AG04450 (cell line): ENCODE measurements at places on chromosomes 5 and 9.
A peak's percentile ranks its signal among the peaks of the same experiment; 100 is the strongest.

DNA sequence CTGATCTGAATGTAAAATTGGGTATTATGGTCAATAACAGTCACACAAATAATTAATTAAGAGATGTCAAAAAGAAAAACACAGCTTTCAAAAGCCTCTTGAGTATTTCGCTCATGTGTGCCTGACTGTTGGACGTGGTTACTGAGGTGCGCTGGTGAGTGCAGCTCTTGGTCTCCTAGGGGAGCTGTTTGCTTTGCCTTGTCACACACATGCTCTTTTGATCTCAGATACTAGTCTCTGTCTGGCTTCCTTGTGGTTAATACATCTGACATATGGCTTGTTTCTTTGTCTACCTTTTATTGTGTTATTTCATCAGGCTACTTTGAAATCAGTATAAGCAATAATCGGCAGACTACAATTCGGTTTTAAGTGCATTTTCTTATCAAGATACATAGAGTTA is 51.5 kb downstream of the PCSK1 start:
- DNase-seq, result no peak

DNA sequence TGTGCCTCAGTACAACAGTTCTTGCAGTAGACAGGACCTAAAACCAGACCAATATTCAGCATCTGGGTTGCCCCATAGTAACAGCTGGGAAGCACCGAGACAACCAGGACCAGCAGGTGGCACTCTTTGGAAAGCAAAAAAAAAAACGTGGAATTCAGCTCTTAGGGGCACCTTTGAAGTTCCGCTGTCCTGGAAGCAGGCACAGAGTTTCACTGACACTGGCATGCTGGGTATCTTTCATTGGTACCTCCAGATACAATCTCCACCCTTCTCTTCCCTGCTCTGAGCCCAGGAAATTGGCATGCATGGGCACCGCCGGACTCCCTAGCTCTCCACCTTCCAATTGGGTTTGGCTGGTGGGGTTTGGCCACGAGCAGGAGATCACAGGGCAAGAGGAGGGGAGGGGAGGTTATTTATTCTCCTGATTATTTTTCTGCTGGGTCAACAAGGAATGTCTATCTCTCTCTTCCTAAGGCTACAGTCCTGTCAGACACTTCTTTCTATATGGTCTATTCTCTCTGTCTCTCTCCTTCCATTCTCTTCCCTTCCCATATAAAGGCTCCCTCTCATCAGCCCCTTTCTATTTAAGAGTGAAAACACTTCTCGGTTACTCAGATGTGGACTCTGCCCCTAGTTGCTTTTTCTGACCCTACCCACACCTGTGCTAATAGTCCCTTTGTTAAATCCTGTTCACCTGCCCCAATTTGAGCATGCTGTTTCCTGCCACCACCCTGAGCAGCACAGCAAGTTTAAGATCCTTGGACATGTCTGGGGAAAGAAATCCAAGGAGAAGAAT is 1.9 kb upstream of the IDNK start:
- DNase-seq, result no peak

GRCh38 chr9:32161720-32162119 is 222.7 kb upstream of the ACO1 start:
- DNase-seq, result no peak

GRCh38 chr9:120742951-120743416 is 28.7 kb upstream of the MEGF9 start:
- DNase-seq, result no peak

DNA sequence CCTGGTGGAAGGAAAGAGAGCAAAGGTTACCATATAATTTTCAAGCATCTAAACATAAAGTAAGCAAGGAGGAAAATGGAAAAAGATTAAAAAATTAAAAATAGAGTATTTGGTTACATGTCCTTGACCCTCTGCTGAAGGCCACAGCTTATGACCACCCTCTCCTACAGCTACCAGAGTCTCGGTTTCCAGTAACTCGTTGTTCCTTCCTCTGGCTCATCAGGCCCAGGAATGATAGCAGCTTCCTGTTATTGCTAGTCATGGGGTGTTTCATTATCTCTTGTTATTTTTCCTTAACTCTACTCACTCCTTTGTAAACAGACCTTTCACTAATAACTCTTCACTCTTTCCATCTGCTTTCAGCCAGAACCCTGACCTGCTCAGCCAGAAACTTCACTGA is 102.2 kb downstream of the YTHDC2 start:
- DNase-seq, result no peak

DNA sequence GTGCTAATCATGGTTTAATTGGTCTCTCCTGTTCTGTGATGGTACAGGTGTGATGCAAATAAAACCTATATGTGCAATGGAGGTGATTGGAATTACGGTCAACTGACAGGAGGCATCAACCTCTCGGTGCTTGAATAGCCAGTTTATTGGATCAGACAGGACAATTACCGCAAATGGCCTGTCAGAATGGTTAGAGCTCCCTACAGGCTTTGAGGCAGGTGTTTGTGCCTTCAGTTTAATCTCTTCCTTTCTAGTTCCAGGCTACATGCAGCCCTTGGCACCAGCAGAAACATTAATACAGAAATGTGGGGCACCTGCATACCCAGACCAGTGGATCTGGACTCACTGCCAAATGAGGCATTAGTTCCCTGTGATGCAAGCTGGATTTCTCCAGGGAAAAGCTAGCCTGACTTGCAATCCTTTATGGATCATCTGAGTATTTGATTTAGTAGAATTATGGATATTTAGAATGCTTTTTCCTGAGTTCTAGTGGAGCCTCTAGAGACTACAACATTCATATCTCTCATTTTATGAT is 128.6 kb downstream of the MAT2B start:
- DNase-seq, result no peak

GRCh38 chr5:110088676-110089436 is 399.1 kb downstream of the MAN2A1 start:
- no peak for DNase-seq

DNA sequence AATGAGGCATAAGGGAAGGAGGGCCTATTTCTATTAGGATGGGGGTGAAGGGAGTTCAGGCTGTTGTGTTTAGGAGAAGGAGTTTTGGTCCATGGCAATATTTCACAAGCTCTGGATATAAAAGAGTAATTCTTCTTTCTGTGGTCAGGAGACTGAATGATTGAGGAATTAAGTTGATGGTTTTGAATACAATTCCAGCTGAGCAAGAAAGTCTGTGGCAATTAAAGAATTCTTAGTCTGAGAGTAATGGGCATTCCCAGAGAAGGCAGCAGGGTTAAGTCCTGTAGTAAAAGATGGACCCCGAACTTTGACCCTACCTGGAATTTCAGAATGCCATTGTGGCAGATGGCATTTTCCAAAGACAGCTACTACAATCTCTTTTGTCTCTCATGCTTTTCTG is 202.6 kb downstream of the TLE4 start:
- DNase-seq, result no peak

GRCh38 chr9:107158321-107158720 is 124.8 kb upstream of the RAD23B start:
- no peak for DNase-seq

- DNase-seq, result no peak
Measured at GRCh38 chr5:151614565-151614964, 23.4 kb upstream of the FAT2 start.

DNA sequence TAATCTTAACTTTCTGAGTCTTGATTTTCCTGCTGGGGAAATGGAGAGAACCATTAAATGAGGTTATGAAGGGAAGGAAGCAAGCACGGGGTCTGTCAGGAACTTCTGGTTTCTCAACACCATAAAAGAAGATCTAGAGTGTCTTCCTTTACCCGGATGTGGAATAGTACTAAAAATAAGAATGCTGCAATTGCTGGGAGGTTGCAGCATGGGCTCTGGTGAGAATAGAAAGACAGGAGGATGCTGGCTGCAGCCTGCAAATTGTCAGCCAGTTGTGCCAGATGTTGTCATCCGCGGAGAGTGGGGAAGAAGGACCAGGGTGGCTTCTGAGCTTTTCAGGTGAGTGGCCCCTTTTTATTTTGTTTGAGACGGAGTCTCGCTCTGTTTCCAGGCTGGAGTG is 69.3 kb upstream of the STC2 start:
- DNase-seq, result no peak

DNA sequence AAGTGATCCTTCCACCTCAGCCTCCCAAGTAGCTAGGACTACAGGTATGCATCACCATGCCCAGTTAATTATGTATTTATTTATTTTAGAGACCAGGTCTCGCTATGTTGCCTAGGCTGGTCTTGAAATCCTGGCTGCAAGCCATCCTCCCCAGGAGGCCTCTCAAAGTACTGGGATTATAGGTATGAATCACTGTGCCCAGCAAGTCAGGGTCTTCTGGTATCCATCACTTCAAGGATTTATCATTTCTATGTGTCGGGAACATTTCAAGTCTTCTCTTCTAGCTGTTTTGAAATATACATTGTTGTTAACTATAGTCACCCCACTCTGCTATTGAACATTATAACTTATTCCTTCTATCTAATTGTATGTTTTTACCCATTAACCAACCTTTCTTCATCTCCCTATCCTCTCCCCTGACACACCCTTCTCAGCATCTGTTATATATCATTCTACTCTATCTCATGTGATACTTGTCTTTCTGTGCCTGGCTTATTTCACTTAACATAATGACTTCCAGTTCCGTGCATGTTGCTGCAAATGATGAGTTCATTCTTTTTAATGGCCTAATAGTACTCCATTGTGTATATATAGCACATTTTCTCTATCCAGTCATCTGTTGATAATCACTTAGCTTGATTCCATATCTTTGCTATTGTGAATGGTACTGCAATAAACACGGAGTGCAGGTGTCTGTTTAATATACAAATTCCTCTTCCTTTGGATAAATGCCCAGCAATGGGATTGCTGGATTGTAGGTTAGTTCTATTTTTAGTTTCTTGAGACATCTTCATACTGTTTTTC is 26.4 kb downstream of the UTP15 start:
- peak; percentile 29 for DNase-seq

GRCh38 chr9:24986331-24986730 is 440.6 kb upstream of the IZUMO3 start:
- no peak for DNase-seq
